Mesenchymal stem cell (in vitro differentiated cells and primary cell): ENCODE measurements at places on chromosomes 12 and 14.

DNA sequence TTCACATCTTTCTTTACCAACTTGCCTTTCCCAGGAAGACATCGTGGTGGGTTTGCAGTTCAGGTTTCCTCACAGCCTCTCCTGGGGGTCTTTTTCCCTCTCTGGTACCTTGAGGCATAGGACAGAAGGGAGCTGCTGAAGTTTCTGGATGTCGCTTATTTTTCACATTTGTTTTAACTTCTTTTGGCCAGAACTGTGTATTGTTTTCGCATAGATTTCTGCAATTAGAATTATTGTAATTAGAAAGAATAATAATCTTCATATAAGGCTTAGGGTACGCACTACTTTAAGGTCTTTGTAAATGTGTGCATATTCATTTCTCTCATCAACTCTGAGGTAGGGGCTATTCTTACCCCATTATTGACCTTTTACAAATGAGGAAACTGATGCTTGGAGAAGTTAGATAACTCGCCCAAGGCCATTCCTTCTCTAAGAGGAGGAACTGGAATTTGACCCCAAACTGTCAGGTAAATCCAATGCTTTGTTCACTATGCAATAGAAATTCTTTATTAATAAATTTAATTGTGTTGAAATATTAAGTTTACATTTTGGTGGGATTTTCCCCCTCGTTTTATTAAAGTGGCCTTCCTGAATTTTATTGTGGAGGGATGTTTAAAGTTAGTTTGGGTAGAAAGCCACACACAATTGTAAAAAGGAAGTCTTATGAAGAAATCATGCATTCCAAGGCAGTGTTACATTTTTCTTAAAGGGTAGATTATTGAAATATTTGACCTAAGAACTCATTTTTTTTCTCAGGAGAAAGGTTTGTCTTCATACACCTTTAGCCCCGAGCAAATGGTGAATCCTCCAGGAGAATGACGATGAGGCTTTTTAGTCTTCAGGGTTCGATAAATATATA lies 12.1 kb upstream of the SLC38A2 start:
- H3K36me3 ChIP-seq: peaks cover 6% of the 10 kb centered on the region
- peak overlapping the region; percentile 77 for H3K4me3 ChIP-seq
- H3K27me3 ChIP-seq: no peaks in the 10 kb centered on the region
- peak overlapping the region; percentile 99 for H3K27ac ChIP-seq

DNA sequence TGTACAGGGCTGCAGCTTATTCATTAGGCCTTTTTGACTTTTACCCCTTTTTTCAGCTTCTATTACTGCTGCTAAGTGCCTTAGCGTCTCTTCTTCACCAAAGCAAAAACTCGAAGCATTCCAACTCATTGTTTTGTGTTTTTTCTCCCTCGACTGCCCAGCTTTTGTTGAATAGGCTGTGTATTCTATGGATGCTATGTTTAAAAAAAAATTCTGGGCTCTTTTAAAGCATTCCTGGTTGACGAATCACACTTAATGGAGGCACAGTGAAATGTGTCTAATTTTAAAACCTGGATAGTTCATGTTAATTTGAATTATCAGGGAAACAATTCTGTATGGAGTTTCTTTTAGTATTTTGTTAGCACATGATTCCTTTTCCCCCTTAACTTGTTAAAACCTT lies 29.7 kb downstream of the KTN1 start:
- H3K27me3 ChIP-seq: no peaks in the 10 kb centered on the region
- H3K27ac ChIP-seq: peak overlapping the region; percentile 63
- H3K36me3 ChIP-seq: no peaks in the 10 kb centered on the region
- peak; percentile 36 for DNase-seq
- H3K4me3 ChIP-seq: no peak overlapping the region

DNA sequence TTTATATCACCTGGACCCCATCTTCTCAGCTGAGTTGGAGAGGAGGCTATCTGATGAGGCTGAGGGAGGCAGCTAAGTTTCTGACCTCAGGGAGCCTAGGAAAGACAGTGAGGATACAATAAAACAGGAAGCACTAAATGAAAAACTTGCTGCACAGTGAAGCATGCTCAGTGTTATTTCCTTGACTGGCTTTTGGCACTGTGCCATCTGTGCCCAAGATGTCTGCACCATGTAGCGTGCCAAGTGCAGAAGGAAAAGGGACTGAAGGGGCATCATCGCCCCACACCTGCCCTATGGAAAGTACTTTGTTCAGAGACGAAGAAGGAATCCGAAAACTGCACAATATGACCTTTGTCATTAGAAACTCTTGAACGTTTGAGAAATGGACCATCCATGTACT lies 102.7 kb downstream of the ANO4 start:
- H3K36me3 ChIP-seq: no peaks in the 10 kb centered on the region
- H3K27me3 ChIP-seq: peaks cover 4% of the 10 kb centered on the region
- no peaks in the 10 kb centered on the region for H3K4me1 ChIP-seq
- DNase-seq: no peak
- no peak overlapping the region for H3K4me3 ChIP-seq
- H3K27ac ChIP-seq: no peak overlapping the region

- no peaks in the 10 kb centered on the region for H3K4me1 ChIP-seq
- no peaks in the 10 kb centered on the region for H3K27me3 ChIP-seq
- DNase-seq: no peak
- no peaks in the 10 kb centered on the region for H3K36me3 ChIP-seq
- H3K27ac ChIP-seq: no peak overlapping the region
Observed at GRCh38 chr12:22014783-22015144, 31.3 kb upstream of the CMAS start.

DNA sequence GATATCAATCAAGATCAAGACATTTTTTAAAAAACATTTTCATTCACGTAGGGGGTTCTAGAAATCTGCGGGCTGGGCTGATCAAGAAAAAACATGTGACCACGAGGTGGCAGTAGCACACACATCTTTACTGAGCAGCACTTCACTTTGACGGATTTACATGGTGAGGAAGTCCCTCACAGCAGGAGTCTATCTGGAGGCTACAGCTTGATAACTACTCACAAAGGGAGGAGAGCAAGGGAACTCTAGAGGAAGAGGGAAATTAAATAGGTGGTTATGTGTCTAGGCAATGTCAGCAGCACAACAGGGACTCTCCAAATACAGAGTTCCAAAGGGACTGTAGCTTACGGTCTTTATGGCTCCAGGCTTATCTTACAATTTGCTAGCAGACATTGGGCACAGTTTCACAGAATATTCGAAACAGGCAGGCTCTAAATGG lies 248.1 kb downstream of the DPY19L2 start:
- no peak overlapping the region for H3K4me3 ChIP-seq
- DNase-seq: peak; percentile 59
- no peaks in the 10 kb centered on the region for H3K36me3 ChIP-seq
- no peak overlapping the region for H3K27ac ChIP-seq
- H3K27me3 ChIP-seq: no peaks in the 10 kb centered on the region

DNA sequence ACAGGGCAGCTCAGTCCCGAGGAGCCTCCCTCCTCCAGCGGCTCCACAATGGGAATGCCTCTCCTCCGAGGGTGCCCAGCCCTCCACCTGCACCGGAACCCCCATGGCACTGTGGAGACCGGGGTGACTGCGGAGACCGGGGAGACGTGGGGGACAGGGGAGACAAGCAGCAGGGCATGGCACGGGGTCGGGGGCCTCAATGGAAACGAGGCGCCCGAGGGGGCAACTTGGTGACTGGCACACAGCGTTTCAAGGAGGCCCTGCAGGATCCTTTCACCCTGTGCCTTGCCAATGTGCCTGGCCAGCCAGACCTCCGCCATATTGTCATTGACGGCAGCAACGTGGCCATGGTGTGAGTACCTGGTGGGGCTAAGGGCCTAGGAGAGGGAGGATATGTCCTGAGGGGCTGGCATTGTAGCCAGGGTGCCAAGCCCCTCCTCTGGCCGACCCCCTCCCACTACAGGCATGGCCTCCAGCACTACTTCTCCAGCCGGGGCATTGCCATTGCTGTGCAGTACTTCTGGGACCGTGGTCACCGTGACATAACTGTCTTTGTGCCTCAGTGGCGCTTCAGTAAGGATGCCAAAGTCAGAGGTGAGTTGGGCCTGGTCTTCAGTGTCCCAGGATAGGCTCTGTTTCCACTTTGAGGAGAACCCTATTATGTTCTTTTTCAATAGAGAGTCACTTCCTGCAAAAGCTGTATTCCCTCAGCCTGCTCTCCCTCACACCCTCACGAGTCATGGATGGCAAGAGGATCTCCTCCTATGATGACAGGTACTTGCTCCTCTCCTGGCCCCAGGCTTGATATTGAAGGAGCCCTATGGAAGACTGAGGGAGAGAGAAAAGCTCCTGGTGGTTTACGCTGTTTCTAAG lies 2.7 kb downstream of the KHNYN start:
- H3K27me3 ChIP-seq: no peaks in the 10 kb centered on the region
- H3K4me1 ChIP-seq: peaks cover 29% of the 10 kb centered on the region
- H3K27ac ChIP-seq: no peak overlapping the region
- H3K4me3 ChIP-seq: no peak overlapping the region
- peaks cover 57% of the 10 kb centered on the region for H3K36me3 ChIP-seq
- no peak for DNase-seq

GRCh38 chr12:91986084-91986483 lies 159.6 kb downstream of the BTG1 start:
- no peak overlapping the region for H3K27ac ChIP-seq
- peak; percentile 48 for DNase-seq
- H3K4me1 ChIP-seq: peaks cover 1% of the 10 kb centered on the region
- no peaks in the 10 kb centered on the region for H3K27me3 ChIP-seq
- no peak overlapping the region for H3K4me3 ChIP-seq
- no peaks in the 10 kb centered on the region for H3K36me3 ChIP-seq

GRCh38 chr14:89534902-89535685 lies 118.1 kb upstream of the FOXN3 start:
- H3K4me3 ChIP-seq: no peak overlapping the region
- DNase-seq: no peak
- peaks cover 2% of the 10 kb centered on the region for H3K4me1 ChIP-seq
- H3K36me3 ChIP-seq: no peaks in the 10 kb centered on the region
- H3K27me3 ChIP-seq: no peaks in the 10 kb centered on the region

DNA sequence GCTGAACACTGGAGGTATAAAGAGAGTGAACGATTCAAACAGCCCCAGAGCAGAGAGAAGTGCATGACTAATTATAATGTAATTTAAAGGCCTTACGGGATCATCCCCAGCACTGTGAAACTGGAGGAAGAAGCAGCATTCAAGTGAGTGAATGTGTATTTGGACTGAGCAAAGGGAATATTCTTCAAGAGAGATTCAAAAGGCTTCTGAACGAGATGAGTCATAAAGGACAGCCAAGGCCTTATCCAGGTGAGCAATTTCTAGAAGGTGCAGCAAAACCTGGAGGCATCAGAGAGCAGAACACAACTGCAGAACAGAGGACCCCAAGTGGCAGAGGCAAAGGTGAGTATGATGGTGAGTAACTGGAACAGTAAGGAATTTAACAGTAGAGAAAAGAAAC lies 127.2 kb downstream of the BCAT1 start:
- peak overlapping the region; percentile 70 for H3K27ac ChIP-seq
- H3K27me3 ChIP-seq: no peaks in the 10 kb centered on the region
- peaks cover 33% of the 10 kb centered on the region for H3K36me3 ChIP-seq
- DNase-seq: peak; percentile 73
- H3K4me3 ChIP-seq: no peak overlapping the region

DNA sequence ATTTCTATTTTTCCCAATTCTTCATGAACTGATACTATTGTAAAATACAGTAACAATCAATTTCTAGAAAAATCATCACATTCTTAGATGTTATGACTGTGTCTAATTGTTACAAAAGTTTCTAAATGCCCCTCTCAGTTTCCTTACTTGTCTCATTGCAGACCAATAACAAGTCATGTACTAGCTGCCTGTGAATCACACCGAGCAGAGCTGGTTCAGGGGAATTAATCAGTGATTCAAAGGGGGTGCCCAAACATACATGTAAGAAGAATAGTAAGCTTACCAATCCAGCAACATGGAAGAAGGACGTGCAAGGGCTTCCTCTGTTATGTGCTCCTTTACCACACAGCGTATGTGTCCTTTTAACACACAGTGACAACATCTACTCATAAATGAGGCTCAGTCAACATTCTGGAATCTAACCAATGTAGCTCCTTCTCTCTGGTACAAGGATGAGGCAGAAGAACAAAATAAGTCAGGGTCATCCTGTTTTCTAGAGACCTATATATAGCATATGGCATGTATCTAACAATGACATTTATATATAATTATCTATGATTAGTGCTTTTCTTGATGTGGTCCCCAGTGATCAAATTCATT lies 126.4 kb downstream of the SCN8A start:
- no peak overlapping the region for H3K27ac ChIP-seq
- H3K4me3 ChIP-seq: no peak overlapping the region
- no peak for DNase-seq
- H3K27me3 ChIP-seq: peaks cover 14% of the 10 kb centered on the region
- H3K4me1 ChIP-seq: peaks cover 7% of the 10 kb centered on the region

- peaks cover 19% of the 10 kb centered on the region for H3K27me3 ChIP-seq
- H3K4me1 ChIP-seq: peaks cover 36% of the 10 kb centered on the region
- no peak overlapping the region for H3K4me3 ChIP-seq
Observed at GRCh38 chr12:1836854-1837421, 16.6 kb downstream of the LRTM2 start.

- DNase-seq: peak; percentile 17
- H3K4me1 ChIP-seq: peaks cover 4% of the 10 kb centered on the region
- H3K27me3 ChIP-seq: peaks cover 41% of the 10 kb centered on the region
- peak overlapping the region; percentile 79 for H3K4me3 ChIP-seq
Observed at GRCh38 chr12:32400114-32400672, 835 bp downstream of the FGD4 start.

GRCh38 chr14:69105326-69105725 lies 47.6 kb downstream of the DCAF5 start:
- no peaks in the 10 kb centered on the region for H3K27me3 ChIP-seq
- peaks cover 5% of the 10 kb centered on the region for H3K4me1 ChIP-seq
- H3K36me3 ChIP-seq: peaks cover 1% of the 10 kb centered on the region
- H3K27ac ChIP-seq: peak overlapping the region; percentile 13
- DNase-seq: peak; percentile 37
- no peak overlapping the region for H3K4me3 ChIP-seq

DNA sequence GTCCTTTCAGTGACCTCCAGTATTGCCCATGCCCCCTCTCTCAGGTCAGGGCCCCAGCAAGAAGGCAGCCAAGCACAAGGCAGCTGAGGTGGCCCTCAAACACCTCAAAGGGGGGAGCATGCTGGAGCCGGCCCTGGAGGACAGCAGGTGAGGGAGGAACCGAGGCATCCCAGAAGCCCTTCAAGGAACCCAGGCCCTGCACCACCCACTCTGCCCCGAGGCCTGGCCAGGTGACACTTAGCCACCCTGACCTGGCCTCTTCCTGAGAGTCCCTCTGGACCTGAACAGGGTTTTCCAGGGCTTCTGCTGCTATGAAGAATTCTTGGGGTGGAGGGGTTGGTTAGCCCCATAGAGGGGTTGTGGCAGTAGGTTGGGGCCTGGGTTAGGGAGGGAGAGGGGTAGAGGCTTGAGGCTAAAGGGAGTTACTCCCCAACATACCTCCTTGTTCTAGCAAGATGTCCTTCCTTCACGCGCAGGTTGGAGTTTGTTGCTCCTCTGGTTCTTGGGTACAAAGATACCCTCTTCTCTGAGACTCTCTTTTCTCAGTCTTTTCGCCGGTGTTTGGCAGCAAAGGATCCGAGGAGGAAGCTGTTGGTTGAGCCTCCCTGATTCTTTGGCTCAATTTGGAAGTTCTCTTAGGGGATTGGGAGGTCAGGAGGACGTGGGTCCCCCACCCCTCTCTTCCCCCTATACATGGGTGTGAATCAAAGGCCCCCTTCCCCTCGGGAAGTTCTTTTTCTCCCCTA lies 2.1 kb downstream of the TARBP2 start:
- peaks cover 27% of the 10 kb centered on the region for H3K4me1 ChIP-seq
- H3K27ac ChIP-seq: no peak overlapping the region
- H3K36me3 ChIP-seq: peaks cover 50% of the 10 kb centered on the region
- no peak for DNase-seq
- no peak overlapping the region for H3K4me3 ChIP-seq

- no peak for DNase-seq
- H3K4me3 ChIP-seq: no peak overlapping the region
- H3K36me3 ChIP-seq: peaks cover 37% of the 10 kb centered on the region
- no peak overlapping the region for H3K27ac ChIP-seq
- peaks cover 10% of the 10 kb centered on the region for H3K27me3 ChIP-seq
Observed at GRCh38 chr14:23355871-23356435, 3.3 kb upstream of the SLC22A17 start.
